Fibroblast of villous mesenchyme (primary cell): ENCODE measurements at places on chromosomes 5 and 9.

DNA sequence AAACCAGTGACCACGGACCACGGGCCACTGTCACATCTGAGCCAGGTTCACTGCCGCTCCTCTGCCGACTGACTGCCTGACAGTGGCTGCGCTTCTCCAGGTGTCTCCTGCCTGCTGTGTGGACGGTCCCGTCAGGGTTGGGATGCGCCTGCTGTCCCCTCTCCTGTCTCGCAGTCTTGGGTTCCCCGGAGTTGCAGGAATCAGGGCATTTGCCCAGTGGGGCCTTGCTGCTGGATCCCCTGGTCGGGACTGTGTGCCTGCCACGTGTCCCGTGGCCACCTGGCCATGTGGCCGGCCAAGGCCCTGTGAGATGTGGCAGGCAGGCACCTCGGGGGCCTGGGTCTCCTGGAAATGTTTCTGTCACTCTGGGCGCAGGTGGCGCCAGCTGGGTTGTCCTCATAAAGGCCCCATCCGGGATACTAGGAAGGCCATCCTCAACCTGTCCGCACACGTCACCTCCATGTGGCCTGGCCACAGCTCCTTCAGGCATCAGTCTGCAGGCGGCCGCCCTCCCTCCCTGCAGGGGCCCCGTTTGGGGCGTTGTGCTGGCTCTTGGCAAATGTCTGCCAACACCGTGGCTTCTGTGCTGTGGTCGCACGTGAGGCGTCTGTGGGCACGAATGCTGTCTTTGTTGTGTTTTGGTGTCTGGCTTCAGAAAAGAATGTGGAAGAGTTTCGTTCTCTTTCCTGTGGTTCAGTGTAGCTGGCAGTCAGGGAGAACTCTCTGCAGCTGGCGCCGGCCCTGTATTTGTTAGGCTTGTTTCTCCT lies 6.4 kb upstream of the TOR4A start:
- DNase-seq = no peak

GRCh38 chr9:135655317-135655716 lies 7.8 kb upstream of the LCN9 start:
- DNase-seq = no peak

DNA sequence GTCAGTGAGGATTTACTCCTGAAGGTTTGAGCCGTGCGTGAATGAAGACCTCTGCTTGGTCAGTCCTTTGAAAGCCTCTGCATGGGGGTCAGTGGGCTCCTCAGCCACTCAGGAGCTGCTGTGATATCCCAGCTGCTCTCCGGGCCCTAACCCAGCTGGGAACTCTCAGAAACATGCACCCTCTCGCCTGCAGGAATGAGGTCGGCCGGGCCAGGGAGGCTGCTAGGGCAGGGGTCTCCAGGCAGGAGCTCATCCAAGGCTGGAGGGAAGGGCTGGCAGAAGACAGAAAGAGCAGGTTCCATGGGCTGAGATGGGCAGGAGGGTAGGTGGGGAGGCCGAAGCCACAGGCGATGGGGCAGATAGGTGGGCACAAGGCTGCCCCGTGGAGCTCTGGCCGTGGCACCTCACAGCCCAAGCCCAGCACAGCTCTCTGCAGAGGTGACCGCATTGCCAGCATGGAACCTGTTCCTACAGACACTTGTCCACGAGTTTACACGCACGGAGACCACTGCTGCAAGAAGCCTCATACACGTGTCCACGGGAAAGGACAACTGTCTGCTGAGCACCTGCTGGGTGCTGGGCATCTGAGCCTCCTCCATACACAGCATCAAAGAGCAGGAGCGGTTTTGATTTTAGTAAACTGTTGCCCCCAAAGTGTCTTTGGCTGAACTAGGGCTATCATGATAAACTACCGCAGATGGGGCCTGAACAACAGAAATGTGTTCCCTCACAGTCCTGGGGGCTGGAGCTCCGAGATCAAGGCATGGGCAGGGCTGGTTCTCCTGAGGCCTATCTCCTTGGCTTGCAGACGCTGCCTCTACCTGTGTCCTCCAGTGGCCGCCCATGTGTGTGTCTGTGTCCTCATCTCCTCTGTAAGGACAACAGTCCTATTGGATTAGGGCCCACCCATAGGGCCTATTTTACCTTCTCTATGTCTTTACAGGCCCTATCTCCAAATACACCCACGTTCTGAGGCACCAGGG lies 85.2 kb upstream of the ADAMTS2 start:
- no peak for DNase-seq

DNA sequence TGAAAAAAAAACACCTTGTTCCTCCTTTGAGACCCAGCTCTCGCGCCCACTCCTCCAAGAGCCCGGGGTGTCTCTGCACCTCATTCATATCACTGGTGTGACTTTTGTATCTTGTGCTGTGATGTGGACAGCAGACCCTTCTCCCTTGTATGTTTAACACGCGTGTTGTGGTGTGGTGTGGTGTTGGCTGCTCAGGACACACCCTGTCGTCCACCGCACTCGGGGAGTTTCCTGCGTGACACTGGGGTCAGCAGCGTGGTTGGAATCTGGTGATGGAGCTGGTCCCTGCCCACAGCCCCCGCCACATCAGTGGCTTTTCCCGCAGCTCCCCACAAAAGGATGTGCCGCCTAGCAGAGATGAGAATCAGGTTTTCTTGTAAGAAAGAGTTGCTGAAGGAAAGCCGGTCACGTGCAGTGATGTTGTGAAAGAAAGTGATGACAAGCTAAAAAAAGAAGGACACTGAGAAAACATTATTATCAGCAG lies 61.5 kb downstream of the TENT4A start:
- no peak for DNase-seq

- DNase-seq = no peak
These were observed 10.6 kb upstream of the UBAP2 start for GRCh38 chr9:34059281-34059680.

GRCh38 chr9:123105490-123105889 lies 72.0 kb downstream of the GPR21 start:
- no peak for DNase-seq

DNA sequence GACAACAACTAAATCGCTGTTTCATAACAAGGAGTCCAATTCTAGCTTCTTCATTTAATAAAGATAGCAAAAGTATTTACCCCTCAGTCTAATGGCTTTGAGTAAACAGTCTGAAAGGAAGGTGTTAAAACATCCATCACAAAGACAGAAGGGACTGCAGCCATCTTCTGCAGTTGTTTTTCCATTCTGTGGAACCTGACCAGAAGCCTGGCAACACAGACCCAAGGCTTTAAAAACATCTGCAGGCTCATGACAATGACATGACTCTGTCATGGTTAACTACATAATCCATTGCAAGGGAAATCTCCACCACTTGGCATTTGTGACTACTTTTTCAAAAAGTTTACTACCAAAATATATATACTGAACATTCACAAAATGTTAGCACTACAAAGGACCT lies 51.9 kb downstream of the ELL2 start:
- no peak for DNase-seq

DNA sequence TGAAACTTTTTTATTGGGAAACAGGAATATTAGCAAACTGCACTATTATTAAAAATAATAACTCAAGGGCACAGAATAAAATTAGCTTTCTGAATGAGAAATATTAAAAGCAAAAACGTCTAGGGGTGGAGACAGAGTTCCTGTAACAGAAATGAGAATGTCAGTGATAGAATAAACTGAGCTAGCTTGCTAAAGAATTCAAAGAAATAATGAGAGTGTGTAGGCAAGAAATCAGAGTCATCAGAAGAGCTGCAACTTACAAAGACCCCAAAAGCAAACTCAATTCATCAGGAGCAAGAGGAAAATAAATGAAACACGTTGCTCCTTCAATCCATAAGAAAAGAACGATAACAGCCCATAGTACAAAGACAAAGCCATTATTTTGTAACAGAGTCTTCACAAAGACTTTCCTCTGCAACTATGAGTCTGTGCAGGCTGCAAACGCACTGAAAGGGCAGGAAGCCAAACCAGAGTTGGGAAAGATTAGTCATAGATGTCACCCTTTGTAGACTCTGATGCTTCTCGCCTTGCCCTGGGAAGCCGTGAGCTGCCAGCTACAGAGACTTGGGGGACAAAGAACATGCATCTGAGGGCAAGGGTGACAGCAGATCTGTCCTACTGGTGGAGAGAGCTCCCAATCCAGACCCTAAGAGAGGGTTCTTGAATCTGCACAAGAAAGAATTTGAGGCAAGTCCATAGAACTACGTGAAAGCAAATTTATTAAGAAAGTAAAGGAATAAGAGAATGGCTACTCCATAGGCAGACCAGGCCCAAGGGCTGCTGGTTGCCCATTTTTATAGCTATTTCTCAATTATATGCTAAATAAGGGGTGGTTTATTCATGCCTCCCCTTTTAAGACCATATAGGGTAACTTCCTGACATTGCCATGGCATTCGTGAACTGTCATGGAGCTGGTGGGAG lies 40.8 kb downstream of the SHC3 start:
- peak; percentile 90 for DNase-seq

GRCh38 chr5:34740389-34740806 lies 84.3 kb downstream of the RAI14 start:
- no peak for DNase-seq

DNA sequence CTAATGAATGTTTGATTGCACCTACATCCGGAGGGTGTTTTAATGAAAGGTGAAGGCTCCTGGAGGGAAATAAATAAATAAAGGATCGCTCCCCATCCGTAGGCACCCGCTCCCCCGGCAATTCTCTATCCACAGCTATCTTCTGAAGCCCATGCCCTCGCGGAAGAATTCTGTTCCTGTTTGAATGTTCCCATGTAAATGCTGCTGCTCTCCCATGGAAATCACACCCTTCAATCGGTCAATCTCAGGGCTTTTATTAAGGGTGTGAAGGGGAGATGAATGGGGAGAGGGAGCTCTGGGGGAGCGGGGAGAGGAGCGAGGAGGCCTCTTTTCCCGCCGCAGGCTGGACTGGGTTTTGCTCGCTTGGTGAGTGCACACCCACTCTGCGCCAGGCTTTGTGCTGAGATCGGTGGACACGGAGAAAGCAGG lies 21.1 kb upstream of the ARAP3 start:
- DNase-seq = no peak

DNA sequence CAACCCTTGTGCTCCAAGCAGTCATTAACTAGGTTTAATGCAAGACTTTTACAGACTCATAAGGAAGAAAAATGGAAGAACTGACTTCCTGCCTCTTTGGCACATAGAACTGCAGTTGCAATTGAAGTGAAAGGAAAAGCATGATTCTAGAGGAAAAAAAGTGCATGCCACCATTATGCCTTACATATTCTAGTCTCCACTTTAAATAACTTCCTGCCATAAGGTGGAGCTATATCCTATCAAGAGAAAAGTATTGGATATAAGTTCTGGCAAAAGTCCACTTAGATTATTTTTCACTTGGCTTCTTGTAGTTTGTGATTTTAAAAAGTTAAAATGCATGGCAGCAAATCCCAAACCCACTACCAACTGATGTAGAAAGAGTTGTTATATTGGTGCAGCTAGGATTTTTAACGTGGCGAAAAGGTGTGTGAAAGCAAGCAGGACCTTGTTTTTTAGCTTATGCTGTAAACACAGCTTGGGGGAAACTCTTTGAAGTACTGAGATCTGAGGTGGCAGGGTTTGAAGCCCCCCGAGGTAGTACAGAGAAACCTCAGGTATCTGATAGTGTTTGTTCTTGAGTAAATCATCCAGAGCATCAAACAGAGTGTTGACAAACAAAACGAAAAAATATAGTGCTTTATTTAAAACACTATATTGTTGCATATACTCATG lies 117.9 kb downstream of the ANXA1 start:
- peak; percentile 44 for DNase-seq

GRCh38 chr5:82169892-82170291 lies 108.3 kb downstream of the RPS23 start:
- no peak for DNase-seq

GRCh38 chr9:127139071-127139731 lies 16.8 kb upstream of the ANGPTL2 start:
- DNase-seq = no peak

DNA sequence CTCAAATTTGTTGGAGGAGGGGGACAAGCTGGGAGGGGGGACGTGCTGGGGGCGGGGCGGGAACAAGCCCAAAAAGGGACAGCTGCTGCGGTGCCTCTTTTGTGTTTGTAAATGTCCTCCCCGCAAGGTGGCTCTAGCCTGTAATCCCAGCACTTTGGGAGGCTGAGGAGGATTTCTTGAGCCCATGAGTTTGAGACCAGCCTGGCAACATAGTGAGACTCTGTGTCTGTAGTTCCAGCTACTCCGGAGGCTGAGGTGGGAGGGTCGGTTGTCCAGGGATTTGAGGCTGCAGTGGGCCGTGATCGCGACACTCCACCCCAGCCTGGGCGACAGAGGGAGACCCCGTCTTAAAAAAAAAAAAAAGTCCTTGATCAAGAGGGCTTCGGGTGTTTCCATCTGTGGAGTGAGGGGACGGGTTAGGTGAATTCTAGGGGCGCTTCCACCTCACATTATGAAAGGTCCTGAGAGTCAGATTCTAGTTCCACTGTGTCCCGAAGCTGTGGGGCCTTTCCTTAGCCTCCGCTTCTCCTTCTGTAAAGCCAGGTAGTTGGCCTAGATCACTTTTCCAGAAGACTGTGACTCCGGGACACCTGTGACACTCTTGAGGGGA lies 779 bp upstream of the CTNNA1 start:
- DNase-seq = no peak

DNA sequence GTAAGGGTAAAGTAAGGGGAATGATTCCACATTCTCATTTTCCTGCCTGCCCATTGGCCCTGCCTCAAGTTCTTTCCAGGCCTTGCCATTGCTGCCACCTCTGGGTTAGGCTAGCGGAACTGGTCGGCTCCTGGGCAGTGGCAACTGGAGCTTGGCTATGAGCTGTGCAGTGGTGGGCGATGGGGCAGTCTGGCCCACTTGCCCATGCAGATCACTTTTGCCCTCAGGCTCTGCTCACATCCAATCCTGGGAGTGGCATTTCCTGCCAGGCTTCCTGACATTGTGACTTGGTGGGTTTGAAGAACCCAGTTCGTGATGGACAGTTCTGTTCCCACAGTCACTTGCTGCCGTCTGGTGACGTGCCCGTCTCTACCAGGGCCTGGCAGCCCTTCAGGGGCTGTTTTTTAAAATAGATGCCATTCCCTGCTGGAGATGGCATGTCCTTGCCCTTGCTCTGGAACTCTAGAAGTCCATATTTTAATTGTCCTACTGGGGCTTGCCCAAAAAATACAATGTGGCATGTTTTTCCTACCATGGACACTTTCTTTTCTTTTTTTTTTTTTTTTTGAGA lies 86.1 kb downstream of the FGF18 start:
- DNase-seq = no peak

DNA sequence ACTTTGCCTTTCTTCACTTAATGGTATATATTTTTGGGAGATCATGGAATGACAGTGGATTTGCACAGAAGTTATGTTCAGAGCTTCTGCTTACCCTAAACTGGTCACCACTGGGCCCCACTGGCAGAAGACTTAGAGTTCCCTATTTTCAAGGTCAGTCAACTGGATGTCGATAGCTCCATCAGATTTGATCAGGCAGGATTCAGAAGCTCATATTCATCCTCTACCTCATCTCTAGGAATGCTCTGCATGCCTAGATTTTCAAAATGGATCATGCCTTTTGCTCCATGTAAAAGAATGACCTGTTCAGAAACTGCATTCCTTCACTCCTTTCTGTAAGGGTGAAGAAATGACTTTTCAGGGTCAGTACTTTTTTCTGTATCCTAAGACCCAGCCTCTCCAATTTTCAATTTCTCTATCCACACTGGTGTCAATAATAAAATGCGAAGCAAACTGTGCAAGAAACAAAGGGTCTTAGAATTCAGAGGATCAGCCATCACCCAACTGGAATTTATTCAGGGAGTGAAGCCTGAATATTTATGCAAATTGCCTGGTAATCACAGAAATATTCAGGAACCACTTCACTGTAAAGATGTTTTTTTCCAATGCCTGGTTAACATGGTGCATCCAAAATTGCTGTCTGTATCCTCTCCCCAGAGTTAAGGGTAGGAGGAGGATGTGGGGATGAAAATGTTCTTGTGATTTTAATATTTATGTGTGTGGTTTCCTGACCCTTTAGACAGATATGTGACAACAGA lies 125.4 kb downstream of the DOCK2 start:
- DNase-seq = no peak
